ENCODE measurements at places on chromosomes 2 and 18. TPM values are rescaled to one million over a fixed set of nuclear protein-coding genes. Genes with fewer than 3 reads are reported as not detected.

The FBXO48 gene
- 0.42 TPM for total RNA-seq

The SNTG2 gene
- 0.17 TPM for total RNA-seq

DNA sequence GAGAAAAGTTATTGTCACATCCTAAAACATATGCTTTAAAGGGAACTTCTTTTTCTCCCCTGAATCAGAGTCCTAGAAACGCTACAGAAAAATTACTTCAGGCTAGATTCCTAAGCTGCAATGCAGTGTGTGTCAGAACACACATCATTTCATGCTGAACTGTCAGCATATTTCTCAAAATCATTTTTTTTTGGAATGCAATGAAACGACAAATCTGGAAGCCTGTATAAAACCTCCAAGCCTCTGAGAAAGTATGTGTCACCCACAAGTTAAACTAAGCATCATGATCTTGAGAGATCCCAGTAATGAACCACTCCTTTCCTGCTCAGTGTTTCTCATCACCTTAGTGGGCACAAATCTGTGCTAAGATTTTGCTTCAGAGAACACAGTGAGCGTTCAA is 276.2 kb downstream of the ZNF521 start:
- DNase-seq: no peak

GRCh38 chr2:105299290-105299689 is 30.2 kb downstream of the TGFBRAP1 start:
- no peak for DNase-seq

- no peak for DNase-seq
Measured at GRCh38 chr18:59051470-59052165, 88.1 kb upstream of the SEC11C start.

GRCh38 chr2:152657043-152657442 is 60.2 kb downstream of the PRPF40A start:
- no peak for DNase-seq
